Fibroblast of mammary gland (primary cell): ENCODE measurements at places on chromosomes 11 and 22.

GRCh38 chr22:38267086-38267485 lies 5.7 kb downstream of the TMEM184B start:
- DNase-seq, result peak; percentile 62

- peak; percentile 28 for DNase-seq
Observed at GRCh38 chr11:1827095-1827813, 7.5 kb upstream of the SYT8 start.

GRCh38 chr11:71999362-71999761 lies 653 bp downstream of the IL18BP start:
- DNase-seq, result peak; percentile 47

- no peak for DNase-seq
Observed at GRCh38 chr11:64621283-64622019, 30.4 kb downstream of the SLC22A12 start.

GRCh38 chr11:57248780-57249383 lies 11.8 kb upstream of the APLNR start:
- DNase-seq, result peak; percentile 73

GRCh38 chr11:1206391-1207271 lies 16.2 kb upstream of the MUC5B start:
- DNase-seq, result no peak

DNA sequence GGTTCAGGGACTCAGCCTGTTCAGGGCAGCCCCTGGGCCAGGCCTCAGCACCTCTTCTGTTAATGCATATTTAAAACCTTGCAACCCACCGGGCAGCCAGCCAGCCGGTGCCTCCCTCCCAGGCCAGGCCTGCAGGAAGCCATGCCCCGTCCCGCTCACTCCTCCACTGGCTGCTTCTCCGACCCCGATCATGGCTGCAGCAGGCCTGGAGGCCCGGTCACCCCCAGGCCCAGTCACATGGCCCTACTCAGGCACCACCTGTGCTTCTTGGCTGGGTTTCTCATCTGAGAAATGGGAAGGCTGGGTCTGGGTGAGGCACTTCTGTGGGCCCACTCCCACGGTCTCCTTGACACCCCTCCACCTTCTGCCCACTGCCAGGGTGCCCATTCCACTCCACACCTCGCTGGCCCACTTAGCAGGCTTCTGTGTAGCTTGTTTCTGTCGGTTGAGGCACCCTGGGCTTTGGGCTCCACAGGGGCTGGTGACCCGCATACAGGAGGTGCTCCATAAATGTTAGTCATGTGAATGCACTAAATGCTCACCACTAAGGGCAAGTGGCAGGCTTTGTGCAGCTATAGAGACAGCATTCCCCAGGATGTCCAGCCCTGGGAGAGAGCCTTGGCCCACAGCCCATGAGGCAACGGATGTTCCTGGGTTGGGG lies 11.4 kb downstream of the RTN4R start:
- DNase-seq, result no peak

GRCh38 chr11:79264284-79264683 lies 176.5 kb downstream of the TENM4 start:
- DNase-seq, result no peak

DNA sequence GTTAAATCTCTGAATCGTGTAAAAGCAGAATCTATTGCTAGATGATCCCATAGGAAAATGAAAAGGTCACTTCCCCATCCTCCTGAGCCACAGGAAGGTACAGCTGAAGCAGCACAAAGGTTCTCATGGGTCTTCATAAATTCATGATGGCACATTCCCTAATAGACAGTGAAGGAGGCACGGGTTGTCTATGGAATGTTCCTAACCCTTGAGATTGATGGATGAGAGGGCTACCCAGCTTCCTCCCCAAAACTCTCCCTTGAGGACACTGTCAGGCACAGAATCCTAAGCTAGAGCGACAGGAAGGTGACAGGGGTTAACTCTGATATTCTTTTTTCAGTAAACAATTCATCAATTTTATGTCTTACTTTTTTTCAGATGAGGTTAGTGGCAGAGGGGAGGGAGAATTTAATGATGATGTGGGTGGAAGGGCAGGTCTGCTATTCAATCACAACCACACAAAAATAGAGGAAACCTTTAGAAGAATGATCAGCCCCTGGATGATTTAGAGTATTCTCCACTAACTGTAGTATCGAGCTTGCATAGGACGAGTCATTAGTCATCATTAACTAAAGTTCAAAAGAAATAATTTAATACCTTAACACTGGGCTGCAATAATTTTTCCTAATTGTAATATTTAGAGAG lies 33.1 kb downstream of the SEZ6L start:
- DNase-seq, result no peak

- DNase-seq, result no peak
Observed at GRCh38 chr11:64546600-64546999, 44.4 kb upstream of the SLC22A12 start.

- no peak for DNase-seq
Observed at GRCh38 chr11:61972112-61972671, 4.8 kb upstream of the FTH1 start.
